NCI-H1417 treated with DMSO at 0.1 percent for 48 hours (cell line): ENCODE measurements at places on chromosomes 5 and 9.

DNA sequence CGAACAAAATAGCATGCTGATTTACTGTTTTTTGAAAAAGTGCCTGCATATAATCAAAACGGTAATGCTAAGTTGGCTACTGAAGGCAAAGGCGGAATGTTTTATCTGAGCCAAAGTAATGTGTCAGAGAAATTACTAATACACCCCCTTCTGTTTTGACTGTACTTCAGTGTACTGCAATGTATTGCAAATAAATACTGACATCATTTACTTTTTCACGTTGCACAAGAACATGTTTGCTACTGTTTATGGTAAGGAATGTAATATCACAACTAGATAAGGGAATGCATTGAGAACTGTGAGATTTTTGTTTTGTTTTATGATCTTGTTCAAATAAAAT, 813 bp upstream of the AGTPBP1 start:
- no peak for DNase-seq

DNA sequence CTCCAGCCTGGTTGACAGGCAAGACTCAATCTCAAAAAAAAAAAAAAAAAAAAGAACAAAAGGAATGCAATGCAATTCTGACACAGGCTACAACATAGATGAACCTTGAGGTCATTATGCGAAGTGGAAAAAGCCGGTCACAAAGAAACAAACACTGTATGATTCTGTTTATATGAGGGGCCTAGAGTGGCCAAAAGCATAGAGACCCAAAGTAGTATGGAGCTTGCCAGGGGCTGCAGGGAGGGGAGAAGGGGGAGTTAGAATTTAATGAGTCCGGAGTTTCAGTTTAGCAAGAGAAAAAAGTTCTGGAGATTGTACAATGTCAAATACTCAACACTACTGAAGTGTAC, 33.2 kb upstream of the ASS1 start:
- no peak for DNase-seq

- DNase-seq = no peak
Measured at GRCh38 chr9:125360601-125361000, 99.0 kb downstream of the GAPVD1 start.

GRCh38 chr5:88691230-88691582, 191.8 kb downstream of the MEF2C start:
- DNase-seq = no peak

GRCh38 chr5:34648039-34648839, 7.9 kb upstream of the RAI14 start:
- DNase-seq = no peak

DNA sequence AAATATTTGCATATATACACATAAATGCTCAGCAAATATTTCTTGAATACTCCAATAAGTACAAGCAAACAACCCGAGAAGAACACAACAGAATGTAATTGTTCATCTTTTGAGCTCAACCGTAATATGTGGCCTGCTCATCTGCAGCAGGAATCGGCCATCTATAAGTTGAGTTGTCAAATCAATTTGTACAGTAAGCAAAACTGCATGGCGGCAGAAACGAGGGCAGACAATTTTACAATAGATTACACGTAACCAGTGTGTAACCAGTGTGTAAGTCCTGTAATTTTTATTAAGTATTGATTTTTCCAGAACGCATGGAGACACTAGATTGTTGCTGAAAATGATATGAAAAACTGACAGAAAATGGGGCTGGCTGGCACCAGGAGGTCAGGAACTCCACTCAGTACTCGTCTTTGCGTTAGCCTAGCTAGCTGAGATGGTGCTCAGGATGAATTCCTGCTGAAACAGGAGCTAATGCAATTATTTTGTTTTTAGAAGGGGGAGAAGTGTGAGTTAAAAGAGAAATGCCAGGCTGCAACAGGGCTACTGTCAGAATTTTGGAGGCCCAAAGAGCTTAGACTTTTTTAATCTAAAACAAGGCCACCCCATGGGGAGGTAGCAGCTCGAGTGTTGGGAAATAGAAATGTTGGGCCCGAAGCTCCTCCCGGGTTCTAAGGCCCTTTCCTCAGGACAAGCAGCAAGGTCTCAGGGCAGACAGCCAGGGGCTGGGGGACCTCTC, 682 bp downstream of the DHX29 start:
- DNase-seq = no peak

- peak; percentile 5 for DNase-seq
Measured at GRCh38 chr5:32589942-32590869, 4.8 kb downstream of the SUB1 start.

DNA sequence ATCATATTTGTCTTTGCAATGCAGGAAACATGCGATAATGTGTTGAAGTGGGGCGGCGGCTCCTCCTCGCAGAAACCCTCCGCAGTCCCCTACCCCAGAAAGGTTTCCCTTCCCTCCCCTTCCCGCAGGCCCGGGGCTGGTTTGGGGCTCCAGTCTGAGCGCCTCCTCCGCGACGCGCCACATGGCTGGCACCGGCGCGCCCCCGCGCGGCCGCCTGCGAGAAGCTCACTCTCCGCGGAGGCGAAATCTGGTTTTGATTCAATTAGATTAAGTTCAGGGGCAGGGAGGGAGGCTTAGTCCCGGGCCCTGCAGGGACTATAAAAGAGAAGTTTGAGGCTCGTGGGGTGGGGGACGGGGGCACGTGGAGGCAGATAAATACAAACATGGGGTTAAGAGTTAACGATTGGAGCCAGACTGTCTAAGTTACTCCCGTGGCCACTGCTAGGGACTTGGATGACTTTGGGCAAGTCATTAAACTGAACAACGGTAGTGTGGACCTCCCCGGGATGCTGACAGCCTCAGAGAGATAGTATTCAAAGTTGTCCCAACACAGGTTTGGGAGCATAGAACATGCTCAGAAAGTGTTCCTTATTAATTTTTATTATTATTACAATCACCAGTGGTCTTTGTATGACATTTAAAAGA, 69.4 kb downstream of the MSX2 start:
- DNase-seq = no peak

DNA sequence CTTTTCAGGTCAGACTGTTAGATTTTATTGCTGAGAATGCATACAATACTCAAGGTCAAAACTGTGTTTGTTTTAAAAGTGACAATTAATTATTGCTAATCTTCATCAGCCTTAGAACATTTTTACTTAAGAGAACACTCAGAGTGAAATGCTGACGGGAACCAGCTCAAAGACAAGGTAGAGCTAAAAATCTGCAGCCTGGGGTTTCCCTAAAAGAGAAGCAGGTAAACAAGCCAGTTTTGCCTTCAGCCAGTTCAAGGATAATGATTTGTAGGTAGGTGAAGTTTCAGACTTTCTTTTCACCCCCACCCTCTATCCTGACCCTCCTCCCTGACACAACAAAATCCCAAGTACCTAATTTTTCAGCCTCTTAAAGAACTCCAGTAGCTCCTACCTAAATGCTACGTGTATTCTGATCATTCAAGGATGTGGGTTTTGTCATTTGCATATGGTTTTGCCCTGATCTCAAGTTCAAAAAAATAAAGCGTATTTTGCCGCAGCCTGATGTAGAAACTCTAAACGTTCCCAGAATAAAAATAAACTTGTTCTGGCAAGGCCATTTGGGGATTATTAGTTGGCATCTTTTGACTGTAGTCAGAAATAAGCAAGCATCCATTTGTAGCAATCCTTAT, 407.2 kb downstream of the EFNA5 start:
- no peak for DNase-seq

- DNase-seq = no peak
Measured at GRCh38 chr5:1156033-1156753, 44.3 kb upstream of the SLC12A7 start.

DNA sequence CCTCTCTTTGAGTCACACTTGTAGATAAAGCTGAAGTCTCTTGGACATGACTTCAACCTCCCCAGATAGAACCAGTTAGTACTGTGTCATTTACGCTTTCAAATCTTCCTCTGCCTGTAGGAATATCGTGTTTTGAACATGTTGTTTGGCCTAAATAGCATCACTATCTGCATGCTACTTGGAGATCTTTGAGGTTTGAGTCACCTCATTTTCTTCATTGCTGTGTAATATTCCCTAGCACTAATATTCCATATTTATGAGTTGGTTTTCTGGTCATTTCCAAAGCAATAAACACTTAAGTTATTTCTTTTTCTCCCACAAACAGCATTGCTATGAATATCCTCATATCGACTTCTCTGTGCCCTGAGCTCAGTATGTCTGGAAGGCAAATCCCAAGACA, 100.3 kb downstream of the ROR2 start:
- no peak for DNase-seq

- no peak for DNase-seq
Measured at GRCh38 chr9:114631166-114631565, 20.1 kb downstream of the TMEM268 start.

DNA sequence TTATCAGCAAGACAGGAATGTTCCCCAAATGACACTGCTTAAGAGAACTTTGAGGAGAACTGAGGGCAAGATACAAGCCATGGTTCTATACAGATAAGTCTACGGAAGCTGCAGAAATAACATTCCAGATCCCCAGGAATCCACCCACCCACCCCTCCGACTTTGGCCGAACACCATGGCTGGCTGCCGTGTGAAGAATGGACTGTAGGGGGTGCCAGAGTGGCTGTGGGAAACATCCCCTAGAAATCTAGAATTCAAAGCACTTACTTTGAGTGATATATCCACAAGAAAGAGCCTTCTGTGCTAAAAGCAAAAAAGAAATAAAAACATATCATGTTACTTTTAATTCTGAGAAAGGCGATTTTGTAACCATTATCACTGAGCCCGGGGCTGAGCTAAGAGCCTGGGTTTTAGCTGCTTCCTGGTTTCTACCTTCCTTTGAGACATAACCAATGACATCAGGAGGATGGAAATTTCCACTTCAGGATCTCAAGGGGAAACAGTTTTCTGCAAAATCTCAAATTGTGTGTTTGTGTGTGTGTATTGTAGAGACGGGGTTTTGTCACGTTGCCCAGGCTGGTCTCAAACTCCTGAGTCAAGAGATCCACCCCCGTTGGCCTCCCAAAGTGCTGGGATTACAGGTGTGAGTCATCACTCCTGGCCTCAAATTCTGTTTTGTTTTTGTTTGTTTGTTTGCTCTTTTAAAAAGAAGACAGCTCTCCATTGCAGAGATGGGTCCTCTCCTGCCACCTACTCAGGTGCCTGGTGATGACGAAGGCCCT, 36.4 kb downstream of the GGTA1 start:
- DNase-seq = no peak

DNA sequence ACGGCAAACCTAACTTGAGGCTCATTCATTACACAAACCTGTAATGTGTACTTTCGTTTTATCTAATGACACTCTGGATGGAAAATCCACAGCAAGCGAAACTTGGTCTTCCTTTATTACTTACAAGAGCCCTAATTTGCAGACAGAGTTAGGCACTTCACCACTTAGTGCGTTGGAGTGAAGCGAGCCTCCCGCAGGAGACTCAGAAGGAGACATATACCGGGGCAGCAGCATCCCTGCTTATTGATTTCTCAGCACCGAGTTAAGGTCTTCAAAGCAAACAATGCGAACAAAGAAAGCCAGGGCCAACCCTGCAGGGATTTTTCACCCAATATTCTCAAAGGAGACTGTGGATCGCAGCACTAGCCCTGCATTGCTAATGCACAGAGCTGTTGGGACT, 28.6 kb downstream of the LSM11 start:
- DNase-seq = no peak

DNA sequence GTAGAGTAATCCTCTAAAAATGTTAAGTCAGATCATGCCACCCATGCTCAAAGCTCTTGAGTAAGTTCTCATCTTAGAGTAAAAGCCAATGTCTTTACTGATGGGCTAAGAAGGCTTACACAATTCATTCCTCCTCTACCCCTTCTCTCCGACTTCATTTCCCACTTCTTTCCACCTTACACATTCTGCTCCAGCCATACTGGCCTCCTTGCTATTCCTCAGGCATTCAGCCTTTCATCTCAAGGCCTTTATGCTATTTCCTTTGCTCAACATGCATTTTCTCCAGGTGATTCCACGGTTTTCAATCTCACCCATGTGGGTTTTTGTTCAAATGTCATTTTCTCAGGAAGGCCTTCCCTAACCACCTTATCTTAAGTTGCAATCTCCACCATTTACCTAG, 104.9 kb downstream of the MAP1B start:
- DNase-seq = no peak

DNA sequence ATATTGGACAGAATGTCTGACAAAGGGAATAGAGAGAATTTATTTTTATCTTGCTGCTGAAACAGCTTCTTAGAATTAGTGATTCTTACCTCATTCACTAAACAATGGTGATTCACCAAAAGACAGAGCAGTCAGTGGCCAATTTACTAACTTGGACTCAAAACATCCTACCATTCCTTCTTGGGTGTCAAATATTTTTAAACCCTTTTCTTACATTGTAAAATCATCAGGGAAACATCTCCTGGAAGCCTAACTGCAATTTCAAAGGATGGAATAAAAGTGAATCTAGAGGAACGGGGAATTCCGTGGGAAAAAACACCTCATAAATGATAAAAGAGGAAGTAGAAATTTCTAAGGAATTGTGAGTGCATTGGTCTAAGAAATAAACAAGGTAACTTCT, 97.7 kb downstream of the LHFPL2 start:
- DNase-seq = no peak

- no peak for DNase-seq
Measured at GRCh38 chr5:38420246-38420645, 136.2 kb downstream of the LIFR start.

GRCh38 chr5:93717162-93717561, 24.2 kb downstream of the POU5F2 start:
- DNase-seq = no peak
